HS-27A (cell line): ENCODE measurements at places on chromosomes 3 and 15.

GRCh38 chr3:160226026-160226907, 1.0 kb downstream of the C3orf80 start:
- no peak for DNase-seq

GRCh38 chr3:64056606-64057180, 33.4 kb upstream of the PSMD6 start:
- DNase-seq, result no peak

DNA sequence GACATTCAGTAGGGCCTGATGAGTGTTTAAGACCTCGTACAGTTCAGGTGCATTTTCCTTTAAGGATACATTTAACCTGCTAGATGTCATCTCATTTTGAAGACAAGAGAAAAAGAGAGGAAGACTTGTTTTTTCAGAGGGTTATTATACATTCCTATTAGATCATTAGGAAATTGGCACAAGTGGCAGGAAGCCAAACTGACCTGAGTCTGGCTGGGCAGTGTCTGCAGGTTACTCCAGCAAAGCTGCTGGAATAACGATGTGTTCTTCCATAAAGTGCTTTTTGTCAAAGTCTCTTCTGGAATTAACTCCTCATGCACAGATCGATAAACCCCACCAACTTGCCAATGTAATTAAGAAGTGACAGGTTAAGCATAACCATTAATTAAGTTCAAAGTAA, 396.4 kb upstream of the TPRG1 start:
- DNase-seq, result no peak

DNA sequence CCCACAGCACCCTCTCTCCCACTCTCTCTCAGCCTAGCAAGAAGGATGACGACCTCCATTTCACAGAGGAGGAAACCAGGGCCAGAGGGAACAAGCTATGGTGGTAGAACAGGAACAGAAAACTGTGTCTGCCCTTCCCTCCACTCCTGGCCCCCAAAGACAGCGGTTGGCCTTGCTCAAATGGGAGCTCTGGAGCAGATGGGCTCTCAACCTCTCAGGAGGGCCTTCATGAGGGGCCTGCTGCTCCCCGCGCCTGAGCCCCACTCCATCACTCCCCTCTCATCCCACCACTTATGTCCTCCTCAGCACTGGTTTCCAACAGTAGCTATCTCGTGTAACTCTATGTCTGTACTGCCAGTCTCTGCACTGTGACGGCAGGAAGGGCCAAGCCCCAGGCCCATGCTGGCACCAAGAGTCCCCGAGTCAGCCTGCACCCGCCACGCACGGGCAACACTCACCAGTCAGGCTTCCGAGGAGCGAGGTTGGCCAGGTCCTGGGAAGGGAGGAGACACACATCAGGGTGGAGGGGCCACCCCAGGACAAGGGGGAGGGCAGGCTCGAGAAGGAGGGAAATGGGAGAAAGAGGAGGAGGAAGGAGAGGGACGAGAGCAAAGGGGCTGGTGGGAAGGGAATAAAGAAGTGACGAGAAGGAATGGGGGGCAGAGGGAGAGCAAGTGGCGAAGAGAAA, 45.5 kb downstream of the PTH1R start:
- DNase-seq, result no peak

DNA sequence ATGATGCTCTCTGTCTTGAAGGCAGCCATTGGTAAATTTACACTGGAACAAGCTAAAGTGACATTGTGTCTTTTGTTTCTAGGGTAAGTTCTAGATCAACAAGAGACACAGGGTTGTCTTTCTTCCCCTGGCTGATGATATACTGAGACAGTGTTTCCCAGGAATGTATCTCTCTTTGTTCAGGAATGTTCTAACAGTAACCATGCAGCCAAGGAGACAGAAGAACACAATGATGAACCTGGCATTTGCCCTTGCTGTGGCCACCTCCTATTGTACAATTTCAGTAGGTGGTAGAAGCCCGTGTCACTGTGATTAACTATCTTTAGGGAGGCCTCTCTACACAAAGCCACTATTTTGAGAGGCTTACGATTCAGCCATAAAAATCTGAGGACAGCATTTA, 130.7 kb downstream of the LRTM1 start:
- no peak for DNase-seq

GRCh38 chr3:46711760-46712159, 5.9 kb downstream of the PRSS50 start:
- DNase-seq, result no peak

- DNase-seq, result no peak
These were observed 739.2 kb downstream of the VGLL3 start for GRCh38 chr3:86251781-86252180.

DNA sequence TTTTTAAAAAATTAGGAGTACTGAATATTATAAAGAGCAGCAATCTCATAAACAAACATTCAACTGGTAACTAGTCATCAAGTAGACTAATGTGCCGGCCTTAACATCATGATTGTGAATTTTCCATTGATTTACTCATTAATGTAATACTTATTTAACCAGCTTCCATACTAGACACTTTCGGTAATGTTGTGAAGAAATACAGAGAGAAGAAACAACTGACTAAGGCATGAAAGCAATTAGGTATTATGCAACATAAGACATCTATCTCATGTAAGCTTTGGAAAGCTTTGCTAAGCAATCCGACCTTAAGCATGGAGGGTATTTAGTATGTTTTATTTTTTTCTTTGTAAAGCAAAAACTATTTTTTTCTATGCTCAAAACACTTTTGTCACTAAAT, 108.0 kb downstream of the IL1RAP start:
- no peak for DNase-seq

DNA sequence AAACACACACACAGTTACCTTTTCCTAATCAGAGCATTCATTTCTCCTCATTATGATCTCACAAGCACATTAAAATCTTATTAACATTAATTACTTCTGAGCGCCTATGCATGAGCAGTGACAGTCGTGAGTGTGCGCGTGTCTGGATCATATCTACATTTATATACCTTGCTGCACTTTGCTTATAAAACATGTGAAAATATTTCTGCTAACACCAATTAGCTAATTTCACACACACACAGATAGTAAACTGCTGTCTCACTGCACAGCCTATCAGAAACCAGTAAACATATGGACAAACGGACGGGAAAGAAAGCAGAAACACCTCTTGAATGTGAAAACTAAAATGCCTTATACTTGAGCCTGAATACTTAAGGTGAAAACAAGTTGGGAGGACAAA, 64.8 kb downstream of the ZBTB20 start:
- DNase-seq, result no peak

DNA sequence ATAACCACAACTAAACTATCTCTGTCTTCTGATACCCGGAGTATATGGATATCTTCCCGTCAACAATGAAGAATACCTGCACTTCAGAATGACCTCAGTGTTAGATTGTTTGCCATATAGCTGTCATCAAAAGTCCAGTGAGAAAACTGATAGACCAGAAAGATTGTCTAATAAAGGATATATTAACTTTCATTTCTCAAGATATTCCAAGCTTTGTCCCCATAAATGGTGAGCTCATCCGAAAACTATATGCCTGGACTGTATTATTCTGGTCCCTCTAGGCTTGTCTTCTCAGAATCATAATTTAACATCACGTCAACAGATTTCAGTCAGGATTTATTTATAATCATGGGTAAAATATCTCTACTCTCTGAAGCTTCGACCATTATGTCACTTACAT, 100.5 kb downstream of the ATP8B4 start:
- no peak for DNase-seq

GRCh38 chr15:59268852-59269407, 62.3 kb downstream of the LDHAL6B start:
- DNase-seq, result no peak

- DNase-seq, result no peak
These were observed 518.9 kb downstream of the SHQ1 start for GRCh38 chr3:72329354-72329753.

DNA sequence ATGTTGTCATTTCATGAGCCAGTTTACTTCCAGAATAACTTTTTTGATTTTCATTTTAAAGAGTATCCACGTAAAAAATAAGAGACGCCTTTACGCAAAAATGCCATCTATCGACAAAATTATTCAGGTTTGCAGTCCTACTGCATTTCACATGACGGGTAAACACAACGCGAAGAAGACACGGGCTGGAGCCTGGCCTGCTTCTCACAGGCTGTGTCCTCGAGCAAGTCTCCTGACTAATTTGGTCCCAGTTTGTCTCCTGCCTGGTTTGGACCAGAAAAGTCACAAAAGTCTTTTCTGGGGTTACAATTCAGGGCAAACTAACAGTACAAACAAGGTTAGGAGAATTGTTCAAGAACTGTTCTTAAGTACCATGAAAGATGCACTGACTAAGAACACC, 51.7 kb downstream of the CHSY1 start:
- no peak for DNase-seq

GRCh38 chr3:132236701-132237651, 80.2 kb upstream of the ACP3 start:
- DNase-seq, result no peak

- DNase-seq, result no peak
These were observed 52.8 kb downstream of the ZMAT3 start for GRCh38 chr3:179018808-179019207.

DNA sequence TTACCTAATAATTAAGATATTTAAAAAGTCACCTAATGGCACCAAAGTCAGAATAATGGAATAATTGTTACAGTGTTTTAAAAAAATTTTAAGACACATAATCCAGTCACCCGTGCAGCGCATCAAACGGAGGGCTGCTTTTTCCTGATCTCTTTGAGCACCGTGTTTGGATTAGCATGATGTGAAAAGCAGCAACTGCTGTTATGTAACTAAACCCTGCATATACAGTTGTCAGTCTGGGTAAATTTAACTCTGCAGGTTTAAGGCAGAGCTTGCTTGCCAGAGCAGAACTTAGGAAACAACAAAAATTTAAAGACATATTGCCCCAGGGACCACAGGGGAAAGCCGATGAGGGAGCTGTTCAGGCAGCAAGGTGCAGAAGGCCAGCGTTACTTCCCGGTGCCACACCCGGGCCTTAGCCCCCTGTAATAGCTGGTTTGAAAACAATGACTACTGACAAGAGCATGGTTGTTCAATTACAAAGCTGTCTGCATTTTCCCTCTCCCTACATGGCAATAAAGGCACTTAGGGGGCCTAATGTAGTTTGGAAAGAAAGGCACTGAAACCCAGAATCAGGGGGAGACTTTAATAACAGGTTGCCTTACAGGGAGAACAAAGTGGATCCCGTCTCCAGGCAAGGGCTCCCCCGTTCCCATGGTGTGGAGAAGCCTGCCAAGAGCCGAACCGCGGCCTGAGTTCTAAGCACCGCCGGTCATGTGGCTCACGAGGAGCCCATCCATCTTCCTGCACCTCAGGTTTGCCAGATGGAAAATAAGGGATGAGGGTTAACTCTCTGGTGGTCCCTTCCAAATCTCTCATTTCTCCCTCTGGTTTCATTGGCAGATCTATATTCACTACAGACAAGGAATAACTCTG, 32.2 kb downstream of the RORA start:
- no peak for DNase-seq

DNA sequence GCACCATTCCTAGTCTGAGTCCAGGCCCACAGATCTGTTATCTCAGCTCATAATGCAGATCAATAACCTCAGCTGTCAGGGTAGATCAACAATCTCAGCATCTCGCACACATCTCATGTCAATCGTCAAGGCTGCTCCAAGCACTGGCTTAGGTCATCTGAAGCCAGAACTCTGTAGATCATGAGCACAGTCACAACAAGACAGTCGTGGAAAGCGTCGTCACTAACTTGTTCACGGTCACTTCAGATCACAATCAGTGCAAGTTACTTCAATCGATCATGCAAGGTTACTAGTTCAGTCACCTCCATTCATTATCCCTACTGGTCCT, 71.8 kb downstream of the RBPMS2 start:
- DNase-seq, result no peak

- no peak for DNase-seq
These were observed 129.8 kb downstream of the DLG1 start for GRCh38 chr3:197168606-197169005.

- no peak for DNase-seq
These were observed 162.2 kb upstream of the TLE3 start for GRCh38 chr15:70259640-70260508.

DNA sequence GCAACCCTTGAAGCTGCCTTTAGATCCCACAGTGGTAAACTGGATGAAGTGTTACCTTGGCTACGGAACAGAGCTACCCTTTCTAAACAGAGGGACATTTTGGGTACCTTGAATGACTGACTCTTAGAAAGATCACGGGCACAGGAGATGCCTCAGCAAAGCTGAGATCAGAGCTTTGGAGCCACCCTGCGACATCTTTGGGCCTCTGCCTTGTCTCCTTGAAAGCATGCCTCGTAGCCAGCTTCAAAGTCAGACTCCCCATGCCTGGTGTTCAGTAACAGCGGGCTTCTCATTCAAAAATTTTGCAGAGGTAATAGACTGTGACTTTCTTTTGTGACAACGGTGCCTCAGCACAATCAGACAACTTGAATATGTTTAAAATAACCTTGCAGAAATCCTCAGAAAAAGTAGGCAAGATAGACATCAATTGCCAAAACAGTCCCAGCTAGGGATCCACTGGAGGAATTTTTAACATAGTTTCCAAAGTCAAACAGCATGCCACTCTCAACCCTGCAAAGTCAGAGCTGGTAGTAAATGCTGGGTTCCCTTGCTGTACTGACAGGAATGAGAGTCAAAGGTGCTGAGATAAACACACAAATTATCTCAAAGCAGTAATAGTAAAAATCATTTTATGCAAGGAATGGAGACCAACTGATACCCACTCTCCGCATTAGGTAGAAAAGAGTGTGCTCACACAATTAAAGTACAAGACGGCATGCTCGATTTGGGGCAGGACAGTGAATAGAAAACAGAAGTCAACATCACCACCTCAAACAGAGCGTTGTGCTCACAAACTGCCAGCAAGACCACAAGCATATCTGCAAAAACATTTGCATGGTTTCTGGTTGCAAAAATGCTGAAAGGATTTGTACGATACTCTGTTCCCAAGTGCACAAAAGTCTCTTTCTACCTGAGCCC, 82.1 kb downstream of the MYO1E start:
- no peak for DNase-seq

GRCh38 chr3:43082457-43082856, 23.4 kb downstream of the POMGNT2 start:
- DNase-seq, result no peak

- no peak for DNase-seq
These were observed 51.5 kb downstream of the RPN1 start for GRCh38 chr3:128598884-128599664.

DNA sequence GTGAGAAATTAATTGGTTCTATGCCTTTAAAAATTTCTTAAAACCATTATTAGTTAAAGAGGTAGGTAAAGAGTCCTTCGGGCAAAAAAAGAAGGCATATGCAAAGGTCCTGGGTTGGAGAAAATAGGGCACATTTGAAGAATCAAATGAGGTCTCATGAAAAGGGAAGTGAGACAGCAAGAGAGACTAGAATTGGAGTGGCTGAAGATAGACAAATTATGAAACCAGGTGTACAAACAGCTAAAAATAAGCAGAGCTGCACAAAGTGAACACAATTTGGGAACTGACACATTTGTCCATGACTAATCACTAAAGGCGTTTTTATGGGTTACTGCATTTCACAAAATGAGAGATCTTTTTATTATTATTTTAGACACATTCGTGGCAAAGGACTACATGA, 581.2 kb downstream of the PYDC2 start:
- no peak for DNase-seq

DNA sequence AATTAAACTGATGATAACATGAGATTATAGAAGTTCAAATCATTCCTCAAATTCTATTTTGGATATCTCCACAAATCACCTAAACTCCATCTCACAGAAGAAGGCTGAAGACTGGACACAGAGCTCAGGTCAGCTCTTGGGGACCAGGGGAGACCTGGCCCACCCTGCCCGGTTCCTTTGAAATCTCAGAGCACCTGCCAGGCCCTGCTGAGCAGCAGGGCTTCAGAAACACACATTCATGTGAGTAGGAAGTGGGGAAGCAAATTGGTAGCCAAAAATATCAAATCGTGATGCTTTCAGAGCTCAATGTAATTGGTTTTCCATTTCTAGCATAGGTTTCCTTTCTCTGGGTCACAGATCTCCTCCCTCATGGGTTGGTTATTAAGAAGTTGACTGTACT, 76.2 kb downstream of the OCA2 start:
- DNase-seq, result no peak
